ENCODE measurements at places on chromosomes 3 and 15.

- DNase-seq: no peak
Measured at GRCh38 chr3:67459796-67460195, 194.6 kb downstream of the SUCLG2 start.

DNA sequence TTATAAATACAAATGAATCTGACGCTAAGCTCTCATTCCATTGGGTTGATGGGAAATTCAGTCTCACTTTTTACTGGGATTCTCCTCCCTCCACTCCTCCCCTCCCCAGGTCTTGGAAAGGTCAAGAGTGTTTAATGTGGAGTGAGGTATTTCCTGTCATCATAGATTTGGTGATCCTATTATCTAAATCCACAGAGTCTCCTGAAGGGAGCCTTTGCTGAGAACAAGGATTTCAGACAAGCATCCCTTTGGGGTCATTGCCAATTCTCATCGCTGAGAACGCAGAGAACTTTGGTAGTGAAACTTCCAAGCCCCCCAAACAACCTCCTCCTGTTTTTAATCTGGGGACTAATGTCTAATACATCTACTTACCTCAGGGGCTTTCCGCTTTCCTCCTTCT lies 297.9 kb downstream of the OTOL1 start:
- DNase-seq: no peak

GRCh38 chr3:124934577-124934976 lies at the start of gene MUC13:
Gene MUC13, minus strand, starts transcription at chr3:124934751. Its CDS starts 39 bp downstream, at chr3:124934712.
- DNase-seq: peak; percentile 95

- no peak for DNase-seq
Measured at GRCh38 chr15:66483131-66483566, 14.4 kb downstream of the SNAPC5 start.

DNA sequence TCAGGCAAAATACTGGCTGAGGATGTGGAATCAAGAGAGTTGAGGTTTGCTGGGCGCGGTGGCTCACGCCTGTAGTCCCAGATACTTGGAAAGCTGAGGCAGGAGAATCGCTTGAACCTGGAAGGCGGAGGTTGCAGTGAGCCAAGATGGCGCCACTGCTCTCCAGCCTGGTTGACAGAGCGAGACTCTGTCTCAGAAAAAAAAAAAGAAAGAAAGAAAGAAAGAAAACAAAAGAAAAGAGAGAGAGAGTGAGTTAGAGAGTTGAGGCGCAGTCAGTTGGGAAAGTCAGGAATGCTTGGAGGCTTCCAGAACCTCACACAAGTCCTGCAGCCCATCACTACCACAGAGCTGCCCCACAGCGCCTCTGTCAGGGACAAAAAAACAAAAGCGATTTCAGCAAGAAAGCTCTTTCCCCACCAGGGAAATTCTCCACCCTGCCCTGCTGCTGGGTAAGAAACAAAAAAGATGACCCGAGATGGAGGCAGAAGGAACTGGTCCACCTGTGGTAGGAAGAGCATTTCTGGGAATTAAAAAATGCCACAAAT lies 13.8 kb downstream of the HDC start:
- DNase-seq: no peak

- DNase-seq: peak; percentile 65
Measured at GRCh38 chr3:153026026-153026425, 136.0 kb upstream of the RAP2B start.

GRCh38 chr15:38695249-38696108 lies 130.9 kb upstream of the RASGRP1 start:
- DNase-seq: no peak

DNA sequence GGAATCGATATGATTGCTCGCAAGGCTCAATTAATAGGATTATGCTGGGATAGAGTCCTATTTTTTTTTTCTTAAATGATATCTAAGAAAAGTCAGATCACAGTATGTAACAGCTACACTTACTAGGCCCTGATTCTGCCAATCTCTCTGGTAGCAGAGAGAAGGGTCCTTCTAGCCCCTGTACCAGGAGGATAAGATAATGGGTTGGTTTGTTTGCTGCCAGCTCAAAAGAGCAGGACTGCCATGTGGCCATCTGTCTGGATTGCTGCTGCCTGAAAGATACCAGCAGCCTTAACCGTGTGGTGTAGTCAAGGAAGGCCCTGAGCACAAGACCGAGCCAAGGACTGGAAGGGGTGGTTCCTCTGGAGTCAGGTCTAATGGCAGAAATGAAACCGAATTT lies 236.4 kb downstream of the KLF13 start:
- DNase-seq: no peak

GRCh38 chr15:77533578-77534430 lies 98.9 kb downstream of the LINGO1 start:
- no peak for DNase-seq

- peak; percentile 48 for DNase-seq
Measured at GRCh38 chr3:150699068-150699639, 4.6 kb downstream of the ERICH6 start.
